Erythroblast (primary cell): ENCODE measurements at places on chromosomes 1 and 21.

- no peak for DNase-seq
These were observed 6.9 kb upstream of the MX1 start for GRCh38 chr21:41418956-41419680.

GRCh38 chr1:36782785-36783184 lies 251.5 kb downstream of the GRIK3 start:
- DNase-seq: no peak

GRCh38 chr1:22889213-22889827 lies 83.3 kb downstream of the LACTBL1 start:
- DNase-seq: no peak

DNA sequence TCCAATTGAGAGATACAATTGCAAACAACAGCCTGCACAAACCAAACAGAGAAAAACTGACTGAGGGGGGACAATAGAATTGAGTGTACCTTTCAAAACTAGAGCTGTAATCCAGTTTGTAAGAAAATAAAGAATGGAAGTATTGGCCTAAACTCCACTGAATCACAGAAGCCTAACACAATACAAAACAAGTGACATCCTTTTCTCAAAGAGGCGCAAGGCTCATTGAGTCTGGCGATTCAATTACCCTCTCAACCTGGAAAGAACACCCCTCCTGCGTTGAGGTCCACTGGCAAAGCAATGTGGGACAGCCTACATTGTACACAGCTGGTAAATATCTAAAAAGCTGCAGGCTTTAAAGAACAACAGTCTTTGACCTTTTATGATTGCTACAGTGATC lies 182.6 kb downstream of the DPYD start:
- no peak for DNase-seq

DNA sequence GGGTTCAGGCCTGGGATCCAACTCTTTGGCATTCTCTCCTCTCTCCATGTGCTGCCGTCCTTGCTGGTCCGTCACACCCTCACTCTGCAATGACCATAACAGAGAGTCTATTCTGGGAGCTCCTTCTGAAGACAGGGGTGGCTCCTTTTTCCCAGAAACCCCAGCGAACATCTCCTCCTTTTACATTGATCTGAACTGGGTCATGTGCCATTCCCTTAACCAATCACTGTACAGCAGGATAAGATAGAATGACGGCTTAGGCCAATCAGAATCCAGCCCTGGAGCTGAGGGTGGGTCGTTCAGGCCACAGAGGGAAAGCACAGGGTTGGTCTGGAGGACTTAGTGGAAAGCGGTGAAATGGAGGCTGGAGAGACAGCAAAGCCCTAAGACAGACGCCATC lies 740.1 kb downstream of the MATN1 start:
- DNase-seq: no peak

DNA sequence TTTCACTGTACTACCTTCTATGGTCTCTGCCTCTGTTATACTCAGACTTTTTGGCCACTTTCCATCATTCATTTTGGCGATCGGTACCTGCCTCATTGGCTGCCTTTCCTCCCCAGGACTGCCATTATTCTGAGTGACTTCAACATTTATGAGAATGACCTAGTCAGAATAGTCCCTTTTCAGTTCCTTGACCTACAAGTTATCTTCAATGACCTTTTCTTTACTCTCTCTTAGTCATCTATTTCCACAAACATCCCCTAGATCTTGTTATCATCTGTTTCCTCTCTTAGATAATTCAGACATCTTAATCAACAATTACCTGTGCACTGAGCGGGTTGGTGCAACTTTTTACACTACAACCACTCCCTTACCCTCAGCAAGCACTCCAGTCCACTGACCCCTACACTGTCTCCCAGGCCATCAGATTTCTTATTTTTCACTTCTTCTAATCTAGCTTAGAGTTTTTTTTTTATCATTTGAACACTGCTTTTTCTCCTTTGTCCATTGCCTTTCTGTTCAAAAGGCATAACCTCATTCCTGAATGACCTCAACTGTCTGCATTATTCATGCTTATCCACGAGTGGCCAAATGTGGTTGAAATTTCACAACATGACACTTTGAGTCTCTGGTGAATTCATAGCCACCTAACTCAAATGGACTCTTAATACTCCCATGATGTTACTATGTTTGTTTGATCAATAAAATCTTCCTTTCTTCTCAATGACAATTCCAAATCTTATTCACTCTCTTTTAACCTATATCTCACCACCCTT lies 112.7 kb downstream of the HMCN1 start:
- no peak for DNase-seq

- no peak for DNase-seq
These were observed 195.5 kb upstream of the NFIA start for GRCh38 chr1:60886793-60887331.

DNA sequence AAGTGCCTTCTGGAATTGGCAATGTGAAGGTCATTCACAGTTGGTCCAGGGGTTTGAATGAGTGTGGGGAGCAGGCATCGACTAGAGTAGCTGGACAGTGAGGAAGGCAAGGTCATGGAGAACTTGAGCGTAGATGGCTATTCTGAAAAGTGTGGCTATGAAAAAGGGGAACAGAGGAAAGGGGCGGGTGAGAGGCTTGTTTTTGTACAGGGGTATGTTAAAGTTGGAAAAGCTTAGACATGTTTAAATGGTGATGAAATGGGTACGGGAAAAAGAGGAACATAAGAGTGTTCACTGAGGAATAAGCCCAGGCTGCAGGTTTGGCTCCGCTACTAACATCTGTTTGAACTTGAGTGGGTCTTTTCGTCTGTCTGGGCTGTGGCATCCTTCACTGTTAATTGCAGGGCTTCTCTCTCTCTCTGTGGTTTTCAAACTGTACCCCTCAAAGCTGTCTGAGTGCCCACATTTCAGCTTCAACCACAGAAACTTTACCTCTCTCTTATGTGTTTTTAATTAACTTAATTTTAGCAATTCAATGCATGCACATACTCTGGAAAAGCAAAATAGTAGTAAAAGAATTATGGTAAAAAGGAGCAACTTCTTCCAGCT lies 70.8 kb upstream of the COA6 start:
- no peak for DNase-seq

DNA sequence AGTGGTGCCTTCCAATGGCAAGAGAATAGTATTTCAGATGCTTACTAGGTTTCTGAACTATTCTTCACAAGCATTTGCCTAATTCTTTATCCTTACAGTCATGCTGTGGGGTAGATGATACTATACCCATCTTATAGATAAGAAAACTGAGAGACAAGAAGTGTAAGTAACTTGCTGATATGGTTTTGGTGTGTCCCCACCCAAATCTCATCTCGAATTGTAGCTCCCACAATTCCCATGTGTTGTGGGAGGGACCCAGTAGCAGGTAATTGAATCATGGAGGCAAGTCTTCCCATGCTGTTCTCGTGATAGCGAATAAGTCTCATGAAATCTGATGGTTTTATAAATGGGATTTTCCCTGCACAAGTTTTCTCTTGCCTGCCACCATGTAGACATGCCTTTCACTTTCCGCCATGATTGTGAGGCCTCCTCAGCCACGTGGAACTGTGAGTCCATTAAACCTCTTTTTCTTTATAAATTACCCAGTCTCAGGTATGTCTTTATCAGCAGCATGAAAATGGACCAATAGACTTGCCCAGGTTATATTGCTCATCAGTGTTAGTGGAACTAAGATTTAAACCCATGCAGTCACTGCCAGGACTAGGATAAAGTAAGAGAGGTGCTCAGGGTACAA lies 298.7 kb downstream of the GRIK1 start:
- DNase-seq: peak; percentile 55

DNA sequence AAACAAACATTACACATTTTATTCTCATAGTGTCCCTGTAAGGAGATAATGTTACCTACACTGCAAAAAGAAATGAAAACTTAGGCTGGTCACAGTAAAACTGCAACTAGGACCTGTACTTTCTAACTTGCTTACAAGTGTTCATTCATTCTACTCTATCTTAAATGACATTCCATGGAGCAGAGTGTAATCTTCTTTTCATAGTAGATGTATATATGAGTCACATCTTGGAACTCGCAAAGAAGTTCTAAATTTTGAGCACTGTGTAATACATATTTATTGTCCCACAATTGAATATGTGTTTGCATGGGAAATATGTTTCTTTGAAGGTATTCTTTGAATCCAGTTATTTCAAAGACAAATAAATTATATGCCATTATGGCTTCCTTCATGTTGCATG lies 1258.5 kb upstream of the ADGRL2 start:
- DNase-seq: no peak

- DNase-seq: no peak
These were observed 506.5 kb downstream of the SMYD3 start for GRCh38 chr1:246000638-246001015.

DNA sequence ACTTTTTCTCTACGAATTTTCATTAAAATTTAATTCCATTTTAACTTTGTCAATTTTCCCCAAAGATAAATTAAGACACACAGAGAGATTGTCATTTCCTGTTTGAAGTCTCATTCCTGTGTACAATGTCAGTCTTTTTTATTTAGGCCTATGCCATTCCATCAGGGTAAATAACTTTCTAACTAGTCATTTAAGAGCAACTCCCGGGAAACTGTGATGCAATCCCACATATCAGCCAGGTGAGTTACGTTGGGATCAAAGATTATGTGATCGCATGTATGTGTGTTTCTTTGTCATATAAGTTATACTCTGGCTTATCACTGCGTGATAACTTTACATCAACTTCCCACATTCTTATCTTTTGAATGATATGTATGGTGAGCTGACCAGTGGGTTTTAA lies 86.1 kb upstream of the S1PR1 start:
- DNase-seq: no peak

- DNase-seq: no peak
These were observed 16.8 kb upstream of the GPR157 start for GRCh38 chr1:9145714-9146113.
